ENCODE measurements at places on chromosomes 2 and 18. TPM values are rescaled to one million over a fixed set of nuclear protein-coding genes. Genes with fewer than 3 reads are reported as not detected.

- no peaks in the 10 kb centered on the region for H3K27me3 ChIP-seq
- no peaks in the 10 kb centered on the region for H3K4me1 ChIP-seq
- H3K36me3 ChIP-seq, result no peaks in the 10 kb centered on the region
- H3K27ac ChIP-seq, result no peak overlapping the region
- H3K4me3 ChIP-seq, result no peak overlapping the region
Measured at GRCh38 chr2:102967451-102967850, 205.6 kb downstream of the TMEM182 start.

- H3K27ac ChIP-seq, result no peak overlapping the region
- peaks cover 13% of the 10 kb centered on the region for H3K27me3 ChIP-seq
- no peak for DNase-seq
- H3K4me1 ChIP-seq, result no peaks in the 10 kb centered on the region
- no peaks in the 10 kb centered on the region for H3K36me3 ChIP-seq
- no peak overlapping the region for H3K4me3 ChIP-seq
Measured at GRCh38 chr2:172072706-172073105, 12.6 kb upstream of the DLX1 start.

Gene RTP5
- polyA plus RNA-seq, result 27.9 TPM

GRCh38 chr2:111148925-111149324 is 28.2 kb downstream of the BCL2L11 start:
- no peaks in the 10 kb centered on the region for H3K27me3 ChIP-seq
- no peaks in the 10 kb centered on the region for H3K4me1 ChIP-seq
- H3K36me3 ChIP-seq, result peaks cover 9% of the 10 kb centered on the region
- no peak for DNase-seq
- no peak overlapping the region for H3K4me3 ChIP-seq

DNA sequence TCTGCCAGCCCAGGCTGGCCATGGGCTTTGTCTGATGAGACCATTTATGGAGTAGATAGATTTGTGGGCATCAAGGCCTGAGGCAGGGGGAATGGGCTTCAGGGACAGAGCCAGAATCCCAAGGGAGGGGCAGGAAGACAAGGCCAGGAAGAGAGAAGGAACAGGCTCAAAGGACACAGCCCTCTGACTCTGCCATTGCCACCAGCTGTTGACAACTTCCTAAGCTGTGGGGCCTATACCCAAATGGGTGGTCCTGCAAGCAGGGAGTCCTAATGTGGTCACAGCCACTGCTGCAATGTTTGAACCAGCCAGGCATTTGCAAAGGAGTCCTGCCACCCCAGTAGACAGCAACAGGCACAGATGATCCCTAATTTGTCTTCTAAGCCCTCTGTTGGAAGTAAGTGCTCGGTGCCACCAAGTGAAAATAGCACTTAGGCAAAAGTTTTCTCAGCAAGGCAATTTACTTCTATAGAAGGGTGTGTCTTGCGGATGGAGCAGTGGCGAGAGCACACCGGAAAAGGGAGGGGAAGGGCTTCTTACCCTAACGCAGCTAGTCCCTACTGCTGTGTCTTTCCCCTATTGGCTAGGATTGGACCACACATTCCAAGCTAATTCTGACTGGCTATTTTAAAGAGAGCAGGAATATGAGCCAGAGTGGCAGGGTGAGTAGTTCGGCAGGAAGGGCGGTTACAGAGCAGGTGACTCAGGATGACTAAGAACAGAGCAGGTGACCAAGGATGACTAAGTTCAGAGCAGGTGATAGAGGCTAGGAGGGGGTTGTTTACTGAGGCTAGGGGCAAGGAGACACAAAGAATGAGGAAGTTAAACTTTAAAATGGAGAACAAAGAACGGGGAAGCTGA is 47.2 kb downstream of the C1QL2 start:
- peaks cover 4% of the 10 kb centered on the region for H3K27me3 ChIP-seq
- H3K4me1 ChIP-seq, result no peaks in the 10 kb centered on the region
- no peak overlapping the region for H3K27ac ChIP-seq
- H3K36me3 ChIP-seq, result no peaks in the 10 kb centered on the region
- no peak for DNase-seq
- H3K4me3 ChIP-seq, result no peak overlapping the region
